ENCODE measurements at places on chromosomes 5 and 9.
A peak's percentile ranks its signal among the peaks of the same experiment; 100 is the strongest.

DNA sequence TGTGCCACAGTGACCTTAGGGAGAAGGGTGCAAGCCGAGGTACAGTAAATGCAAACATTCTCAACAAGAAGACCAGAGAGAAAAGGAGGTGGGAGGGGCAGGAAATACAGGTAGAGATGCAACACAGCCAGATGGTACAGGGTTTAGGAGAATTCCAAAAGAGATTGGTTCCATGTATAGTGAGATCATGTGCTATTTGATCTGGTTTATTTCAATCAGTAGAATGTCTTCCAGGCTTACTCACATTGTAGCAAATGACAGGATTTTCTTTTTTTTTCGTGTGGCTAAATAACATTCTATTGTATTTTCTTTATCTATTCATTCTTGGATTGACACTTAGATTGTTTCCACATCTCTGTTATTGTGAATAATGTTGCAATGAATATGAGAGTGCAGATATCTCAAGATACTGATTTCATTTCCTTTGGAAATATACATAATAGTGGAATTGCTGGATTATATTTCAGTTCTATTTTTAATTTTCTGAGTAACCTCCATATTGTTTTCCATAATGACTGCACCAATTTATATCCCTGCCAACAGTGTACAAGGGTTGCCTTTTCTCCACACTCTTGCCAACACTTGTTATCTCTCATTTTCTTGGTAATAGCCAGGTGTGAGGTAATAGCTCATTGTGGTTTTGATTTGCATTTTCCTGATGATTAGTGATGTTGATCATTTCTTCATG lies 107.8 kb upstream of the GAS1 start:
- DNase-seq, result no peak

- DNase-seq, result no peak
These were observed 56.8 kb upstream of the SMIM32 start for GRCh38 chr5:136249678-136250266.

DNA sequence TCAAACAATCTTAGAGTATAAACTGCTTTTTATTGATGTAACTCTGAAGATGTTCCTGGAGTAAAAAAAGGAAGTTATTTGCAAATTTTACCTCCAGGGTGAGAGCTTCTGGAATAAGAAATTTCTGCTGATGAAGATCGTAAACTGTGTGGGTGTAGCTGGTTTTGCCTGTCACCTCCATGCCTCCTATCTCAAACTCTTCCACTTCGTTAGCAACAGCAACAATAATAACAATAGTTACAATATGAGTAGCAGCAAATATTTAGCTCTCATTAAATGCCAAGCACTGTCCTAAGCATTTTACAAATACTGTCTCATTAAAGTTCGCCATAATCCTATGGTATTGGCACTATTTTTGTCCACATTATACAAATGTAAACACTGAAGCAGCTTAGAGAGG lies 57.9 kb downstream of the GCNT1 start:
- DNase-seq, result no peak

- DNase-seq, result no peak
These were observed 84.3 kb upstream of the BRINP1 start for GRCh38 chr9:119453490-119453911.

DNA sequence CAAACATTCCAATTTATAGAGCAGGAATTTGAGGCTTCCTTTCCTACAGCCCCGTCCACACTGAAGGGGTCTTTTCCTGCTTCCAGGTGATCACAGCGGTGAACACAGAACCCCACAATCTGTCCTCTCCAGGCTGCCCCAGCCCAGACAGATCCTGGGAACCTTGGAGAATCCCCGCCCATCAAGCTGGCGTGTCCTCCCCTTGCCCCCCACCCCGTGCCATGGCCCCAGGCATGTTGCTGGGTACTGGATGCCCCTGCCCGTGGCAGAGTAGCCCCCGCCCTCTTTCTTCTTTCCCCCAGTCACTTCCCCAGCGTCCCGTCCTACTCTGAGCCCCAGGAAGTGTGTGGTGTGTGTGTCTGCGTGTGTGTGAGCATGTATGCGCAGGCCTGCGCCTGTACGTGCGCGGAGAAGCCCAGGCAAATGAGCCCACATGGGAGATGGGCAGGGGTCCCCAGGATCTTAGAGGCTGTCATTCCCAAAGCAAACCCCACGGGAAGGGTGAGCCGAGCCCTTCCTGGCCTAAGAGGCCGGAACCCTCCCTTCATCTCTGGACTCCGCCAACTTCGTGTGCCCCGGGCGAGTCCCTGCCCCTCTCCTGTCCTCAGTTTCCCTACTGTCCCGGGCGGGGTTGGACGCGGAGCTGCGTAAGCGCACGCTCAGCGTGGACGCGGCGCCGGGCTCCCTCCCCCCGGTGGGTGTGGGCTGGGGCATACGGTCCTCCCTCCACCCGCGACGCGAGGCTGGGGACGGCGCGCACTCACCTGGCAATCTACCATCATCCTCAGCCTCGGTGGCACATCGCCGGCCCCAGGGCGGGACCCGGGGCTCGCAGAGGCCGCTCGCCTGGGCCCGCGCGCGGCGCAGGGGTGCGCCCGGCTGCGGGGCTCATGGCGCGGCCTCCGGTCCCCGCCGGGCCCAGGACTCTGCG lies 15.2 kb downstream of the GBGT1 start:
- DNase-seq, result peak; percentile 44

DNA sequence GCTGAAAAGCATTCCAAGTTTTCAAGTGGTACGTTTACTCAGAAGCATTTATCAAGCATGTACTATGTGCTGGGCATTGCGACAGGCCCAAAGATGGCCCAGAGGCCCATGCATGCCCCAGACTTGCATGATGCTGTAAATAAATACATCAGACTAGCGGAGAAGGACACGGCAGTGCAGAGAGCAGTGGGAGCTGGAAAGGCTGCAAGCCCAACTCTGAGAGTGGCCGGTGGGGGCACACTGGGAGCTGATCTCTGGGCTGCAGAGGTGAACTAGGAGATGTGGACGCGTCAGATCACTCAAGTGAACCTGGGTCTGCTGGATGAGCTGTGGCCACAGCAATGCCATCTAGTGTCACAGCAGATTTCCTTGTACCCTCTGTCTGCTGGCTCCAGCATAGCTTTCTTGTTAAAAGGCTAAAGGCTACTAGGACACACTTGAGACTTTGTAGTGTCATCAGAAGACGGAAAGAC lies 246.9 kb downstream of the FANCC start:
- no peak for DNase-seq
